ENCODE measurements at places on chromosomes 12 and 14. TPM values are rescaled to one million over a fixed set of nuclear protein-coding genes. Genes with fewer than 3 reads are reported as not detected.
A peak's percentile ranks its signal among the peaks of the same experiment; 100 is the strongest.

- DNase-seq, result peak; percentile 23
These were observed 7.1 kb upstream of the CCDC175 start for GRCh38 chr14:59583755-59584154.

DNA sequence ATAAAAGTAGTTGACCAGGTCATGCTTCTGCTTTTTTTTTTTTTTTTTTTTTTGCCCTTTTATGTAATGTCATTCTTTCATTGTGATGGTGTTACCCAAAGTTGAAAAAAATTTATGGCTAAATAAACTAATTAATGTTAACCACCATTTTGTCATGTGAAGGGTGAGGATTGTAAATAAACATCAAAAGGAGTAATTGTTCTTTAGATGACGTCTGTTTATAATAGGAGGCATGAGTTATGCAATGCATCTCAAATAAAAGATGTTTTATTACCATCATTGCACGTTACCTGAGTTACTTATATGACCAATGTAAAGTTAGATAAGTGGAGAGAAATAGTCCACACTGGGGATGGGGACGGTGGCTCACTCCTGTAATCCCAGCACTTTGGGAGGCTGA is 349.9 kb upstream of the PDE3A start:
- no peak for DNase-seq

GRCh38 chr12:121925358-121925695 is 6.9 kb downstream of the CFAP251 start:
- no peak for DNase-seq

The FANCM gene
- total RNA-seq, result 9.1 TPM

- DNase-seq, result no peak
These were observed 35.5 kb downstream of the TSPAN11 start for GRCh38 chr12:30962047-30962446.

The ARG2 gene
- 40.9 TPM for total RNA-seq

DNA sequence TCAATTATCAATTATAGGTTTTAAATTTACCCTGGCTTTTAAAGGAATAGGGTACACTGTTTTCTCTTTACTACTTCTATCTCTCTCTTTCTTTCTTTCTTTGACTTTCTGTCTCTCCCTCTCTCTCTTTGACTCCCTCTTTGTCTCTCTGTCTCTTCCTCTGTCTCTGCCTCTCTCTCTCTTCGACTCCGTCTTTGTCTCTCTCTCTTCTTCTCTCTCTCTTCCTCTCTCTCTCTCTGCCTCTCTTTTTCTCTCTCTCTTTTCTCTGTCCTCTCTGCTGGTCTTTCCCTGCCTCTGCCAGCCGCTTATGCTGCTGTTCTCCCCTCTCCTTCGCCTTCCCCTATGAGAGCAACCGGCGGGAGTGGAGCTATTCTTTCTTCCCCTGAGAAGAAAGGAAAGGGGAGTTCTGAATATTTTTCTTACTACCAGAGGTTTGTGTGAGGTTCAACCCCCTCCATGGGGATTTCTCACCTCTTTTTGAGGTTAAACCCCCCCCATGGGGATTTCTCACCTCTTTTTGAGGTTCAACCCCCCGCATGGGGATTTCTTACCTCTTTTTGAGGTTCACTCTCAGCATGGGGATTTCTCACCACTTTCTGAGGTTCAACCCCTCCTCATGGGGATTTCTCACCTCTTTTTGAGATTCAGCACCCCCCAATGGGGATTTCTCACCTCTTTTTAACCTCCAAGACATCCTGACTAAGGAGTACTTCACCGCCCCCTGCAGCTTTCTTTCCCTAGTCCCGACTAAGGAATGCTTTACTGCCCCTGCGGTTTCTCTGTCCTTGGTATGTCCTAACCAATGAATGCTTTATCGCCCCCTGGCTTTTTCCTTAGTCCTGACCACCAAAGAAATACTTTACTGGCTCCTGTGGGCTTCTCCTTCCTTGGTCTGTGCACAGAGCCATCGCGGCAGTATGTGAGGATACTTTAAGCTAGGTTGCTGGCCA is 27.4 kb upstream of the DDHD1 start:
- peak; percentile 22 for DNase-seq

The TSPAN9 gene
- total RNA-seq, result 22.4 TPM

DNA sequence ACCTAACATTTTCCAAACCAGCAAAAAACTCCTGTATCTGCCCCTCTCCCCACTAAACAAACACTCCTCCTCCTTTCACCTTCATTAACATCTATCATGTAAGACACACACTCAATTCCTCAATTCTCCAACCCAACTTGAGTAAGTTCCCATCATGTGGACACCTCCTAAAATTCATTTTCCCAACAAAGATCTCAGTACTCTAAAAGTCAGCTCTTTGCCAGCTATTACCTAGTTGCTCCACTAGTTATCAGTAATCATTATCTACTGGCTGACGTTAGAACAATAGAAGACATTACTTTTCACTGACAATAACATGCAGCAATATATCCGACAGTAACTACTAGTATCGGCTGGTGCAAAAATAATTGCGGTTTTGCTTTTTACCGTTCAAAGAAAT is 42.1 kb downstream of the HNRNPC start:
- no peak for DNase-seq

DNA sequence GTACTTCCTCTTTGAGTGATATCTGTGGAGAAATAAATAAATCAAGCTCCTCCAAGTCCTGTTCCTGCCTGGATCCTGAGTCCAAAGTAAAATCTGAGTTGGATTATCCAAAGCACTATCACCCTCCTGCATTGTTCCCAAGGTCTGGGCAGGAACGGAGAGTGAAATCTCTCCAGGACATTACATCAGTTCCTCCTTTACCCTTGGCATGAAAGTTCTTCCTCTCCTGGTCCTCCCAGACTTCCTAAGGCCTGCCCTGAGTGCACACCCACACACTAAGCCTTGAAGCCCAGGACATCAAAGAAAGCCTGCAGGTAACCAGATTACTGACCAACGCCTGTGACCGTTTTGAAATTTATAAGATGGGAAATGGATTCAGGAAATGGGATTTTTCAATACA is 206.8 kb upstream of the BCL2L14 start:
- no peak for DNase-seq

The KLRC2 gene
- total RNA-seq, result not detected

DNA sequence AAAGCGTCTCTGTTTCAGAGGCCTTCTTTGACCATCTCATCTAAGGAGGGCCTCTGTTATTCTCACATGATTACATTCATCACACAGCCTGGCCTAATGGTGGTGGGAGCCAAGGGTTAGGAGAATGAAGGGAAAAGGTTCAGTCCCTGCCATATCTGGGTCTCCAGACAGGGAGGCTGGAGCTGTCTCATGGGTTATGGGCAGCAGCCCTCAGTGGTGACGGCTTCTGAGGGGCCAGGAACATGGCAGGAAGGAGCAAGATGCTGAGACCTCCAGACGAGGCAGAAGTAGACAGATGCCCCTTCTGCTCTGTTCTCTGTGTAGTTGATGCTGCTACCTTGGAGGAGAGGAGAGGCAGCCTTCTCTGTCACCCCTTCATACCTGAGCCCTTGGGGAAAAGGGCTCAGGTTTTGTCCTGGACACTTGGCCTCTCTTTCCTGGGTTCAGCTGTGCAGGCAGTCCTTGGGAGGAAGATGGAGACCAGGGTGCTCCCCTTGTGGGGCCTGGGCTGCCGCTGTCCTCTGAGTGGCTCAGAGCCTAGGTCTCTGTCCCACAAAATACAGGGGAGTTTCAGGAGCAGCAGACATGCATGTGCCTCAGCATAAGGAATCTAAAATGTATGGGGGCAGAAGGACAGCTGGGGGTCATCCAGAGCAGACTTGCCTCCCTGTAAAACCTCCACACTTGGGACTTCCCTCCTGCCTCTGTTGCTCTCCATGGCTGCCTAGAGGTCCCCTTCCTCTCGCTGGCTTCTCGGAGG is 3.6 kb downstream of the IFI27L2 start:
- DNase-seq, result no peak
